Activated CD4-positive, alpha-beta T cell treated with anti-CD3 and anti-CD28 coated beads, Interleukin-2, amount 50 U/mL, for 24 hours (primary cell): ENCODE measurements at places on chromosomes 7 and 10.

DNA sequence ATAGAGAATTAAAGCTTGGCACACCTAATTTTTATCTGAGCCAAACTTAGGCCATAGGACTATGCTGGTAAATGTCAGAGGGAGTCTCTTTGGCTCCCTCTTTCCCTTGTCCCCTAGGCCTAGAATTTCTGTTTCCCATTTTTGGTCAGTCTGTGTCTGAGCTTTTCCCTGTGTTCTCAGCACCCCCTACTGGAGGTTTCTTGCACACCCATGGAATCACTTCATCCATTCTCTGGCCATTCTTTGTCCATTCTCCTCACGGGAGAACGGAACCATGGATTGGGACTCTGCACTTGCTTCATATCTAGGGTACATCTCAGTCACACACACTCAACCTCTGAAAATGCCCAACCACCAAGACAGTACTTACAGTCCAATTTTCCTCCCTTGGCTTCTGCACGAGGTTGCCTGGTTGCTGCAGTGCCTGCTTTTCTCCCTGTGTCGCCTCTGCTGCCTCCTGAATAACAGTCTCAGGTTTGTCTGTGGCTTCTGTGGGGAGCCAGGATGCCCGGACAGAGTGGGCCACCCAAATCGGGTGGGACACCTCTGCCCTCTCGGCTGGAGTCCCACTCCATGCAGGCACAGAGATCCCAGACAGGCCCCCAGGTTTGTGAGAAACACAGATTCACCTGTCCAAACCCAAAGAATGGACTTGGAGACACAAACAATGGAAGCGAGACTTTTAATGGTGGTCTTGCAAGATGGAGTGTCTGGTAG lies 35.1 kb upstream of the DNAH11 start:
- no peak for DNase-seq

- no peak for DNase-seq
Observed at GRCh38 chr10:133292919-133293809, 15.5 kb downstream of the TUBGCP2 start.

DNA sequence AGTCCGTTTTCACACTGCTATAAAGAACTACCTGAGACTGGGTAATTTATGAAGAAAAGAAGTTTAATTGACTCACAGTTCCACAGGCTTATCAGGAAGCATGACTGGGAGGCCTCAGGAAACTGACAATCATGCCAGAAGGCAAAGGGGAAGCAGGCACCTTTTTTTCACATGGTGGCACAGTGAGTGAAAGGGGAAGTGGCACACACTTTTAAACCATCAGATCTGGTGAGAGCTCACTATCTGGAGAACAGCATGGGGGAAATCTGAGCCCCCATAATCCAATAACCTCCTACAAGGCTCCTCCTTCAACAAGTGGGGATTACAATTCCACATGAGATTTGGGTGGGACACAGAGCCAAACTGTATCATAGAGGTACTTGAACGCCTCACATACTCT lies 30.0 kb downstream of the AGR3 start:
- DNase-seq: no peak

DNA sequence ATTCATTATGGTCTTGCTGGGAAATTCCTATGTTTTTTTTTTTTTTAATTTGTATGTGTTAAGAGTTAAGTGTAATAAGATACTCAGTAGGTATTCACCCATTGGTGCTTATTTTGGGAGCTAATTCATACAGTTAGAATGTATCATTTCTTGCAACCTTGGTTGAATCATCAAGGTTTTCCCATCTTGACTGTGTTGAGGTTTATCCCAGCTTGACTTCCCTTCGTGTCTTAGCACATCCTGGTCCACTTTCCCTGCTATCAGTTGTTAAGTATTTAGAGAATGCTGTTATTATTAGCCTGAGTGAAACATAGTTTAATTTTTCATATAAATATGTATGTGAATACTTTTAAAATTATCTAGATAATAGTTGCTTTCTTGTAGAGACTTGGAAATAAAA lies 20.8 kb downstream of the RALA start:
- no peak for DNase-seq

DNA sequence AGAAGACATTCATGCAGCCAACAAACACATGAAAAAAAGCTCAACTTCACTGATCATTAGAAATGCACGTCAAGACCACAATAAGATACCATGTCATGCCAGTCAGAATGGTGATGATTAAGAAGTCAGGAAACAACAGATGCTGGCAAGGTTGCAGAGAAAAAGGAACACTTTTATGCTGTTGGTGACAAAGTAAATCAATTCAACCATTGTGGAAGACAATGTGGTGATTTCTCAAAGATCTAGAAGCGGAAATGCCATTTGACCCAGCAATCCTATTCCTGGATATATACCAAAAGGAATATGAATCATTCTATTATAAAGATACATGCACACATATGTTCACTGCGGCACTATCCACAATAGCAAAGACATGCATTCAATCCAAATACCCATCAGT lies 77.6 kb downstream of the C10orf90 start:
- DNase-seq: no peak

DNA sequence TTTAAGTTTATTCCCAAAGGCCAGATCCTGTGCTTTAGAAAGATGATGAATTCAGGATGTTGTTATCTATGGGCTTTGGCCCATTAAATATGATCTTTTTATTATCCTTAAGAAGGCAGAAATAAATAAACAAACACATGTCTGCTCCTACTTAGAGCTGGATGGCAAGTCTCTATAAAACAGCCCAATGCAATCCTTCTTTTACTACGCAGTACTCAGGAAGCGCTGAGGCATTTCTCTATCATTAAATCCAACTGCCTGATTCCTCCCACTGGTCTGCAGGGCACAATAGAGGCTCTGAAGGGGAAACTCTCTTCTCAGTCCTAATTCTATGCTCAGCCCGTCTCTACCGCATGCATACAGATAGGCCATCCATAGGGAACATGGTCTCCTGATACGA lies 144.5 kb upstream of the TMEM72 start:
- no peak for DNase-seq

DNA sequence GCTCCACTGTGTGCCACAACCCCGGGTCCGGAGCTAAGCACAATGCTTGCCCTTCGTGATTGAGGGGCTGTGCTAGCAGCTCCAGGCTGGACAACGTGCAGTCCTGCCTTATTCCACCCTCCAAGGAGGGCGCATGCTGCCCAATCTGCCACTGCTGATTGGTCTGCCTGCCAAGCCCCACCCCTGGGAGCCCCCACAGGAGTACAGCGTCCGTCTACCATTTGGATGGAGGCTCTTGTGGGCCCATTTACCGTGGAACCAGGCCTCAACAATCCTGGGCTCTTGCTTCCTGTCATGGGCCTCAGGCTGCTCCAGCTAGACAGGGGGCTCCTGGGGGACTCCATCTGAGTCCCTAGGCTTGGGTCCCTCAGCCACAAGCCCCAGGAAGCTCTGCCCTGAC lies 173.3 kb downstream of the SLIT1 start:
- no peak for DNase-seq

DNA sequence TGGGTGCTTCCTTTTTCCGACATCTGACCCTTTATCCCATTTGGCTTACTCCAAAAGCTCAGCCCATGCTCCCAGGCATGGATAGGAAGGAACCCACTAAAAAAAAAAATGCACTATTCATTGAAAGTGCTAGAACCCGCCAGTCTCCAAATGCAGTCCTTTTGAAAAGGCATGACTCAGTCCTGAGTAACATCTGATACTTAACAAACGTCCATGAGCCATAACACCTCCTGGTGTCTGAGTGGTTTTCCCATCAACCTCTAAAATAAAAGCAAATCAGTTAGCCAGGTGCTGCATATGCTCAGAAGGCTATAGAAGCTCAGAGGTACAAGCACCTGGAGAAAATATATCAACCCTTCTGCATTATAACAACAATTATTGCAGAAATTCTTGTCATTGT lies 45.0 kb upstream of the CACUL1 start:
- no peak for DNase-seq

- no peak for DNase-seq
Observed at GRCh38 chr7:117479225-117480054, at the start of gene CFTR. Gene CFTR, plus strand, starts transcription at chr7:117480025. Its CDS starts 70 bp downstream, at chr7:117480095.

DNA sequence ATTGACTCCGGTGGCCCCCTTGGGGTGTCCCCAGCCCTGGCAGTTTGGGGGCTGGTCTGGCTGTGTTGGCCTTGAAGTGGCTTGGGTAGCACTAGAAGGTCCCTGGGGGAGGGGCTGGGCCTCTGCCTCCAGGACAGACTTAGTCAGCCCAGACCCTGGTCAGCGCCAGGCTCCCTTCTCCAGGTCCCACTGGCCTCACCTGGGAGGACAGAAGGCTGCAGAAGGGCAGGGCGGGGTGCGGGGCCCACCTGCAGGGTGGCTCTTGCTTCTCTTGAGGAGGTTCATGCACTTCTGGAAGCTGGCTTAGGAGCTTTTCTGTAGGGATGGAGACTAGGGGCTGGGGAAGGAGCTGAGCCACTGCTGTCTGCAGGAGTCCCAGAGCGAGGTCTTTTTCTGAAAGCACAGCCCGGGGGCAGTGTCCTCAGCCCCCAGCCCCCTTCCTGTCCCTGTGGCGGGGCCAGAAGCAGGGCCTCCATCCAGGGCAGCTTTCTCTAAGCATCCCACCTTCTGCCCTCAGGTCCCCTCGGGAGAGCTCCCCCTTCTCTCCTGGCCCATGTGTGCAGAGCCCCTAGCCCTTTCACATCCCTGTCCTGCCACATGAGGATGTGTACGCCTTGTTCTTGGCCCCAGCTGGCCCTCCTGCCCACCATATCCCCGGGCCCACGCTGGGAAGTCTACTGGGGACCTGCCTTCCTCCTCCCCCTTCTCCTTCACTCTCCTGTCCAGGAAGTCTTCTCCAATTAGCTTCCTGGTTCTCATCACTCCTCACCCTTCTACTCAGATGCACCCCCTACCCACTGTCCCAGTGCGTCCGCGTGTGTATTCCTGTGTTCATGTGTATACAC lies 11.0 kb downstream of the TBATA start:
- DNase-seq: no peak

- no peak for DNase-seq
Observed at GRCh38 chr10:126037946-126038345, 141.6 kb downstream of the FANK1 start.
